ENCODE measurements at places on chromosomes 1 and 21. TPM values are rescaled to one million over a fixed set of nuclear protein-coding genes. Genes with fewer than 3 reads are reported as not detected.

DNA sequence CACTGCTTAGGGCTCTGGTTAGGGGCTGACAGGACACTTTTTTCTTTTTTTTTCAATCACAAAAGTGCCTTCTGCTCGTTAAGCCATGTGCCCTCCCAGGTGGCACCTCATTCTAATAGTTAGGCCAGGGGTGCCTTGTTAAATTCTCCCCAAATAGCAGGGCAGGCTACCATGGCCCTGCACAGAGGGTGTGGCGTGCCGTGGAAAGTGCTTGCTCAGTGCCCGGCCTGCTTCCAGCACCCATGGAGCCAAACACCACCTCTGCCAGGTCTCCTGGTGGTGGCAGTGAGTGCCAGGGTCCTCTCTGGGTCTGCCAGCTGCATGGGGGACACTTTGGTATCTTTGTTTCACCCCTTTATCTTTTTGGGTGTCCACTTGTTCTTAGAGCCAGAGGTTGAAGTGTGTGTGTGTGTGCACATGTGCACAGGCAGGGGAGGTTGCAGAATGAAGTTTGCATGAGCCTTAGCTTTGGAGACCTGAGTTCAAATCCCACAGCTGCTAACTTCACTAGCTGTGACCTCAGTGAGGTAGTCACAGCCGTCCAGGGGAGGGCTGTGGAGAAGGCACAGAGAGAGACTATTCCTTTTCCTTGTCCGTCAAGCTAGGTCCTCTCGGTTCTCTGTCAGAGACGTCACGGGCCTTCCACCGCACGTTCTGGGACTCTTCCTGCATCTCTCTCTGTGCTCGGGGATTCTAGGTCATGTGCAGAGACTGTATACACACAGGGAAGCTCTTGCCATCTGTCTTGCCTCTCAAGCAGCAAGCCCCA is 39.9 kb upstream of the CSF3R start:
- no peak for DNase-seq

Gene PDIK1L
- 12.3 TPM for total RNA-seq

Gene OR2G6
- not detected for total RNA-seq

DNA sequence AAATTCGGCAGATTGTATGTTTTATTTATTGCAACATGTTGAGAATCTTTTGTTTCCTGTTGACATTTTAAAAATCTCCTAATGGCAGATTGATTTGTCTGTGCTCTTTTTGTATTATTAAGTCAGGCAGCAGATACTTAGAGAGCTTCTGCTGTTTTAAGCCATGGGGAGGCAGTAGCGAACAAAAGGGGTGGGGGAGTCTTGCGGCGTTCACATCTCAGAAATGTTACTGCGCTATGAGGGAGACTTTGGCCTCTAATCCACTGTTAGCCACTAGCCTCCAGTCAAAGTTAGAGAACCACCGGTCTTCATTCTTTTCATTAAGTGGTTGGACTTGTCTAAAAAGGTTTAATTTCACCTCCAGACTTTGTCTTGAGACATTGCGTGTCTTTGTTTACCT is 93.6 kb downstream of the DYRK1A start:
- no peak for DNase-seq

DNA sequence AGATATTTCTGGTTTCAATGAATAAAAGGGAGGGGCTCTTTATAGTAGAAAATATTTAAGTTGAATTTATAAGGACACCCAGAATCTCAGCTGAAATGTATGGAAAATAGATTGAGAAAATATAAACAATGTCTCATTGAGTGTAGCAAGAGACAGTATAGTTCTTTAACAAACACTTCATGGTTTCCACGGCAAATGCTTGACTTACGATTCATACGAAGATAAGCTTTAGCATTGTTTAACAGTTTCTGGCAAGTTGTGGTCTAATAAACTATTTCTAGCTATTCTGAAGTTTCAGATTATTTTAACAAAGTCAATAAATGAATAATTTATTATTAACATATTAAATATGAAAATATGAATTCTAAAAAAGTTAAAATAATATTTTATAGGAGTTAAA is 1419.4 kb downstream of the KCNT2 start:
- no peak for DNase-seq

DNA sequence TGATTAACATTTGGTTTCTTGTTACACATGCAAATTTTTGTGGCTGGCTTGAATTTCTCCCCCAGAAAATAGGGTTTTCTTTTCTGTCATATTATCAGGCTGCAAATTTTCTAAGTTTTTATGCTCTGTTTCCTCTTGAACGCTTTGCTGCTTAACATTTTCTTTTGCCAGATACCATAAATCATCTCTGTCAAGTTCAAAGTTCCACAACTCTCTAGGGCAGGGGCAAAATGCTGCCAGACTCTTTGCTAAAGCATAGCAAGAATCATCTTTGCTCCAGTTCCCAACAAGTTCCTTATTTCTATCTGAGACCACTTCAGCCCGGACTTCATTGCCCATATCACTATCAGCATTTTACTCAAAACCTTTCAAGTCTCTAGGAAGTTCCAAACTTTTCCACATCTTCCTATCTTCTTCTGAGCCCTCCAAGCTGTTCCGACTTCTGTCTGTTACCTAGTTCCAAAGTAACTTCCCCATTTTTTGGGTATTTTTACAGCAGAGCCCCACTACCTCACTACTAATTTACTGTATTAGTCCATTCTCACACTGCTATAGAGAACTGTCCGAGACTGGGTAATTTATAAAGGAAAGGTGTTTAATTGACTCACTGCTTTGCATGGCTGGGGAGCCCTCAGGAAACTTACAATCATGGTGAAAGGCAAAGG is 486.9 kb upstream of the NCAM2 start:
- DNase-seq: no peak

Gene OR6F1
- total RNA-seq: not detected

GRCh38 chr1:108044318-108044717 is 79.3 kb upstream of the VAV3 start:
- no peak for DNase-seq

- no peak for DNase-seq
These were observed 435.1 kb downstream of the KIF26B start for GRCh38 chr1:245589906-245590305.
